Activated CD8-positive, alpha-beta memory T cell treated with anti-CD3 and anti-CD28 coated beads for 1 hour (primary cell): ENCODE measurements at places on chromosomes 6 and 20.

GRCh38 chr20:9574181-9574580 lies 59.8 kb downstream of the LAMP5 start:
- DNase-seq: no peak

- no peak for DNase-seq
Observed at GRCh38 chr20:20137851-20138250, 85.5 kb downstream of the CFAP61 start.

- no peak for DNase-seq
Observed at GRCh38 chr6:30331981-30332380, 5.3 kb downstream of the TRIM39 start.

DNA sequence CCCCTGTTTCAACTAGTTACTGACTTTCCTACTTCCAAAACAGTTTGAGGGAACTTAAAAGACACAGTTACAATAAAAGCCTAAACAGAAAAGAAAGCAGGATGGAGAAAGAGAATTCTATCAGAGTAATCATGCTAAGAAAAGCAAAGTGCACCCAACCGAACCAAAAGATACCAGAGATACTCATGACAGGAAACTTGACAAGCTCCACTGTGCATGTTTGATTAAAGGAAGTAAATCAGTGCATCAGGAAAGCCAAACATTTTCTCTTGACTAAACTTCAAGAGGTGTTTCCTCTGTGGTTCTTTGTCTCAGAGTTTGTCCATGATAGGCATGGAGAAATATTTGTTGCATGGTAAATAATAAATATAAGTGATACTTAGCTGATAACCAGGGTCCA lies 138.9 kb downstream of the PACRG start:
- no peak for DNase-seq

DNA sequence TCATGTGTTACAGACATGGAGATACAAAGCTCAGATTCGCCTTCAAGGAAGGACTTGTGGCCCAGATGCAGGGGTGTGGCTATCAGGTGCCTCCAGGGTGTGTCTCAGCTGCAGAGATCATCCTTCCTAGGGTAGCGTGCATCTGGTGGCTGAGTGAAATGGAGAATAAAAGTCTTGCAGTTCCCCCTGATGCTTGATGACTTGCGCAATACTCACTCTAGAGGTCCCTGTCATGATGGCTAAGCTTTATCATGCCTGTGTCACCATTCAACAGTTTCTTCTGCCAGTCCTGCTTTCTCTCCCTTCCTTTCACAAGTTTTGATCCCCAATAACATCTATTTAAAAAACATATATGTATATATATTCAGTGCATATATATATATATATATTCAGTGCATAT lies 228.1 kb downstream of the PAX1 start:
- DNase-seq: no peak

GRCh38 chr20:63284083-63284440 lies 8.9 kb upstream of the COL20A1 start:
- DNase-seq: no peak

DNA sequence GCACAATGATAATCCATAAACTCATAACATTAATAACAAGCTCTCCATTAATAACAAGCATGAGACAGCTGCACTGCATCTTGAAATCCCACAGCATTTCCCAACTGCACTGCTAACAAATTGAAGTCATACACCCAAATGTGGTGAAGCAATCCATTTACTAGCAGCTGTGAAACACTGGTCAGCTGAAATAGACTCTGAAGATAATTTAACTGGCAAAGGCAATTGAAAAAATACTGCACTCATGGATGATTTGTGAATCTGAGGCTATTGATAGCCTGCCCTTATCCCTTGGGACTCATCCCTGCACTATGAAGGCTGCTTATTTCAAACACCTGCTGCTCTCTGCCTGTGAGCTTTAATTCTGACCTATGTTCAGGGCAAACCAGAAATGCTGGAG lies 49.1 kb upstream of the PLCB1 start:
- DNase-seq: no peak
